Ureter (tissue), 1 donor: ENCODE measurements at places on chromosomes 3 and 15.
A peak's percentile ranks its signal among the peaks of the same experiment; 100 is the strongest.

DNA sequence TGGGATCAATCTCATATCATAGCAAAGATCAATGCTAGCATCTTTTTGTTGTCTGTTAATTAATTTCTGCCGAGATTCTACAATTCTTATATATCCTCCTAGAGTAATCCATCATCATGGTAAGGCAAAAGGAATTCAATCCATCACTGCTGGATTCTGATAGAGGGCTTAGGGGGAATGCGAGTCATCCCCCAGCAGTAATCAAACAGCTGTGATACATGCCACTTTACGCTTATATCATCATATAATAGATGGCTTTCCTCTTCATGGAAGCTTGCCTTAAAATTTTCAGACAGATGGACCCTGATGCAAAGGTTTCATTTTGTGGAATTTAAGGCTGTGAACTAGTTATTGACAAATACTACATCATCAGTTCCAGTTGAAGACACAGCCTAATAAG is 645.9 kb downstream of the CADM2 start:
- no peak for DNase-seq

DNA sequence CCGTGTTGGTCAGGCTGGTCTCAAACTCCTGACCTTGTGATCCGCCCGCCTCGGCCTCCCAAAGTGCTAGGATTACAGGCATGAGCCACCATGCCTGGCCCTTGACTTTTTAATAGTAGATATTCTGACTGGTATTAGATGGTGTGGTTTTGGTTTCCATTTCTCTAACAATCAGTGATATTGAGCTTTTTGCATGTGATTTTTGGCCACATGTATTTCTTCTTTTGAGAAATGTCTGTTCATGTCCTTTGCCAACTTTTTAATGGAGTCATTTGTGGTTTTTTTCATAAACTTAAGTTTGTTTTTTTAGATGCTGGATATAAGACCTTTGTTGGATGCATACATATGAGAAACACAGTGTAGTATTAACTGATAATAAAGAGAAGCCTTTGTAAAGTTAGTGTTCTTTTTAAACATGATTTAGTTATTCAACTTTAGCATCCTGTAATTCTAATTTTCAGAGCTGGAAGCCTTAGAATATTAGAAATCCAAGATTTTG is 280.8 kb downstream of the RBMS3 start:
- no peak for DNase-seq

GRCh38 chr15:101044625-101045235 is 125.6 kb downstream of the LRRK1 start:
- peak; percentile 35 for DNase-seq

GRCh38 chr3:173398111-173398479 is 551 bp downstream of the NLGN1 start:
- DNase-seq, result no peak

- DNase-seq, result peak; percentile 62
These were observed 93.1 kb downstream of the LRIG1 start for GRCh38 chr3:66407611-66408218.

DNA sequence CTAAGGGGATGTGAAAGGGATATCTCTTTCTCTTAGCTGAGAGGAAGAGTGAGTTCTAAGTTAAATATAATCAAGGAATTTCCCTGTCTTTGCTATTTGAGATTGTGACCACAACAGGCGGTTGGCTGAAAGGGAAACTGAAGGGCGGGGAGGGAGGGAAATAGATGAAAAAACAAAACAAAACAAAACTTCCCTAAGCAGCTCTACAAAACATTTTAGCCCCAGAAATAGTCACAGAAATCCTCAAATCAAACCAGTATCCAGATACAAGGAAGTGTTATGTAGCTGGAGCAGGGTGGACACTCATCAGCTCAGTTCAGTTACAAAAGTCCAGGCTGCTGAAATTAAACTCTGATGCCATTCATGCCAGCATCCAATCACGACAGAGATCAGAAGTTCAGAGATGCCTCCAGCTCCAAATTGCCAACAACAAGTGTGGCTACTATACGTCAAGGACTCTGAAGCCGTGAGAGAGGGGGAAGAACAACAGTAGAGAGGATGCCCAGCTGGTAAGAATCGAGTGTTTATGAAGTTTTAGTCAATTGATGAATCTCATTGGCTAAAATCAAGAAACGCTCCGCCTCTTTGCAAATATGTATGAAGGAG is 319 bp upstream of the TP63 start:
- DNase-seq, result no peak

- peak; percentile 67 for DNase-seq
These were observed at the start of gene ADAMTS7 for GRCh38 chr15:78811124-78811824. ADAMTS7 (minus strand) TSS chr15:78811464; CDS start chr15:78811220, 244 bp downstream.

GRCh38 chr3:42161050-42161935 is 70.1 kb downstream of the TRAK1 start:
- no peak for DNase-seq

DNA sequence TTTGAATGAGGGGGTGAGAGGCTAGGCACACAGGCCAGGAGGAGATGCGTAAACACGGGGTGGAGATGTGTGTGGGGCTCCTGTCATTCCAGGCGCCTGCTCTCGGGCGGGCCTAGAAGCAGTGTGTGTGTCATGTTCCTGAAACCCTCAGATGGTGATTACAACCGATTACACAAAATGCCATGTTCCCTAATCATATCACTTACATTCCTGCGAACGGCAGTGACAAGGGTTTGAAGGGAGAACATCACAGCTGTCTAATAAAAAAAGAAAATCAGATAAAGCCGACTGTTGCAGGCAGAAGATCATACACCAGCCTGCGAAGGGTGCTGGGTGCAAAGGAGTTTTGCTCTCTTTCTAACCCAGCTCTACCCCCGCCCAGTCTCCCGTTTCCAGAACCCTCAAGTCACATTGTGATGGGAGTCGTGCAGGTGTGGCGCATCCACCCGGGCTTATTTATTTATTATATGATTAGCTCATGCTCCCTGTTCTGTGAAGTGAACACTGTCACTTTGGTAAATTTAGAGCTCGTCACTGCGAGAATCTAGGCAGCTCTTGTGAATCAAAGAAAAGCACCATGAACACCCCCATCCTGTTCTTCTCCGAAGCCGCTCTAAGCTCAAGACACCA is 140.3 kb downstream of the NR2F2 start:
- no peak for DNase-seq

DNA sequence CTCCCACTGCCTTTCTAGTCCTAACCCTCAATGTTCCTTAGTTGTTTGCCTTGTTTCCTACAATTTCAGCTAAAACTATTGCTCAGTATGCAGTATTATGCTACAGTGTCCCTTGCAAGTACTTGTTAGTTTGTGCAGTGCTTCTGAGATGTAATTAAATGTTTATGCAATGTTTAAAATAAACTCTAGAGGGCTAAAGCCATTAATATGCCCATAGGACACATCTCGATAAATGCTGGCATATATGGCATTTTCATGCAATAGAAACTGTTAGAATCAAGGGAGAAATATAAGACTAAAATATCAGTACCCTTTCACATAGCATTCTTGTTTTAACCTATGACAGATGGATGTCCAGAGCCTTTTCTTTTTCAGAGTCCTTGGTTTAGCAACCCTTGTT is 59.8 kb upstream of the ACKR4 start:
- DNase-seq, result no peak

GRCh38 chr15:44726136-44726535 is 10.2 kb upstream of the TRIM69 start:
- DNase-seq, result no peak

DNA sequence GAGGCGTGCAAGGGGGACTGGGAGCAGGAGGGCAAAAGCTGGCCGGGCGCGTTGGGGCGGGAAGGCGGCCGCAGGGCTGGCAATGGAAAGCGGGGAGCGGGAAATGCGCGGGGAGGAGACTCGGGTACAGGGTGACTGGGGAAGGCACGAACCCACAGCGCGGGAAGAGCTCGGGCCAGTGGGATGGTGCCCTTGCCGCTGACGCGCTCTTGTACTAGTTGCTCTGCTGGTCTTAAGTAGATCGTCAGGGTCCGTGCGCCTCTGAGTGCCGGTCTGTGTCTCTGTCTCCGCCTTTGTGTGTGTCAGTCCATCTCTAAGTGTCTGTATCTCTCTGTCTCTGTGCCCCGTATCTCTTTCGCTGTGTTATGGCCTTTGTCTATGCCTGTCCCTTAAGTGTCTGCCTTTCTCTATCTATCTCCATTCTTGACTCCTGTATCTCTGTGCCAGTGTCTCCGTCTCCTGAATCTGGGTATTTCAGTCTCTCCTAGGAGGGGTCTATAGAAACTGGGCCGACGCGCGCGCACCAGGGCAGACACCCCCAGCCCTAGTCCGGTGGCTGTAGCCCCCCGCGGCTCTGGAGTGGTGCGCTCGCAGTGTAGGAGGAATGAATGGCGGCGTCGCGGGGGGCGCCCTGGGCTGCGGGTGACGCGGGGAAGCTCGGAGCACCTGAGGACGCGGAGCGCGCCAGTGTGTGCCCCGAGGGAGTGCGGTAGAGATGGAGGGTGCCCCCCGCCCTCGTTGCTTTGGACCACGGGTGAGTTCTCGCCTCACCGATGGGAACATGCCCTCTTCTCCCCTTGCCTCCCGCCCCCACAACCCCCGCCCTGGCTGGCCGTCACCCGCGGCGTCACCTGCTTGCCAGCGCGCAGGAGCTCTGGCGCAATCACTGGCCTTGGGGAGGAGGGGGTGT is 756 bp upstream of the CAMK2N2 start:
- no peak for DNase-seq

DNA sequence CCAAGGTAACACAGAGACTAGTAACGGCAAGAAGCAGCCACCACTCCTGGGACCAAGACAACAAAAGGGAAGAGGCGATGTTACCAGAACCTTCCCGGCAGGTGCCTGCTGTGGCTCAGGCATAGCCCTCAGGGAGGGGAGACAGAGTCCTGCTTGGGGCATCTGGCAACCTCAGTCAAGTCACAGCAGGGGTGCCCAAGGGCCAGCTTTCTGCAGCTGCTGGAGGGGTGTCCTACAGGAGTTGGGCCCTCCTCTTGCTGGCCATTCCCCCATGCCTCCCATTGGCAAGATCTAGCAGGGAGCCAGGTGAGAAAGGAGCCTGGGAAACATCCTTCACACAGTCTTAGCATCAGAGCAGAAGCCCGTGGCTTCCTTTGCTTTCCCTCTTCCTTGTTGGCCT is 197.3 kb upstream of the IL12A start:
- DNase-seq, result no peak

DNA sequence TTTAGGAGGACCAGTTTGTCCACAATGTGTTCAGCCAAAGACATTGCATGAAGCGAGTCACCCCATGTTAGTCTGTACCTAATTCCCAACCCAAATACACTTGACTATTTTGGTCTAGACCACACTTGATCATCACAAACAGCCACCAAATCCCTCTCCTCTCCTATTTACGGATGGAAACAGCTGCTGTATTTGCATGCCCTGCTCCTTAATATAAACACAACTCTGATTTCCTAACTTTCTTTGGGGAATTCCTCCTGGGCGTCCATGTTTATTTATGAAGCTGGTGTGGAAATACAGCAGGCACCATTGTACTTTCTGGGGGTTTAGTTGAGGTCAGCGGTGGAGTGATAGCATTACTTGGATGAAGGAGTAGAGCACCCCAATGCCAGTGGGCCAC is 235.2 kb downstream of the TLE3 start:
- DNase-seq, result no peak

DNA sequence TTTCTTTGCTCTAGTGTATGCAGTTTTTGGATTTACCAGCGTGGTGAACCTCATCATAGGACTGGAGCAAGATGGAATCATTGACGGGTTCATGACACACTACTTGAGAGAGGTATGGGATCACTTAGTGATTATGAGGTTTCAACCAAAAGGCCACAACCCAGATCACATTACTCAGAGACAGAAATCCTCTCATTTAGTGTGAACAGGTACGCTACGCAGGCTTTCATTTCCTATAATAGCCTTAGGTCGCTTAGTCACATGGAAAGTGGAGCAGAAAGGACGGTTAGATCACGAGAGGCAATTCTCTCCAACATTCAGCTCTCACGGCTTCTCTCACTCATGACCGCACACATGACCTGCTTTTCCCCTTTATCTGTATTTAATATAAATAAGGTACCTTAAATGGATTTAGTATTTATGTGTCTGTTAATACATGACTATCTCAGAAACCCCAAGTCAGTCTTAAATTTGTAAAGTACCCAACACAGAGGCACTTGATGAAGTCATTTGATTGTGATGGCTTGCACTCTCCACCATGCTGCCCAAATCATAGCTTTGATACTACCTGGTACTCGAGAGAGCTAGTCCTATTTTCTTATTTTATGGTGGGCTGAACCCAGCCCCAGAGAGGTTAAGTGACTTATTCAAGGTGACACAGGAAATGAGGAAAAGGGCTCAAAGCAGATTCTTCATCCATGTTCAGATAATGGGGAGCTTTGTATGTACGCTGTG is 8.6 kb downstream of the TM6SF1 start:
- no peak for DNase-seq

- DNase-seq, result no peak
These were observed 22.3 kb downstream of the NKIRAS1 start for GRCh38 chr3:23894254-23895061.
